ENCODE measurements at places on chromosomes 3 and 15.

- DNase-seq, result no peak
Observed at GRCh38 chr3:182067423-182067822, 355.7 kb downstream of the SOX2 start.

- DNase-seq, result no peak
Observed at GRCh38 chr3:56370991-56371775, 97.1 kb downstream of the ERC2 start.

DNA sequence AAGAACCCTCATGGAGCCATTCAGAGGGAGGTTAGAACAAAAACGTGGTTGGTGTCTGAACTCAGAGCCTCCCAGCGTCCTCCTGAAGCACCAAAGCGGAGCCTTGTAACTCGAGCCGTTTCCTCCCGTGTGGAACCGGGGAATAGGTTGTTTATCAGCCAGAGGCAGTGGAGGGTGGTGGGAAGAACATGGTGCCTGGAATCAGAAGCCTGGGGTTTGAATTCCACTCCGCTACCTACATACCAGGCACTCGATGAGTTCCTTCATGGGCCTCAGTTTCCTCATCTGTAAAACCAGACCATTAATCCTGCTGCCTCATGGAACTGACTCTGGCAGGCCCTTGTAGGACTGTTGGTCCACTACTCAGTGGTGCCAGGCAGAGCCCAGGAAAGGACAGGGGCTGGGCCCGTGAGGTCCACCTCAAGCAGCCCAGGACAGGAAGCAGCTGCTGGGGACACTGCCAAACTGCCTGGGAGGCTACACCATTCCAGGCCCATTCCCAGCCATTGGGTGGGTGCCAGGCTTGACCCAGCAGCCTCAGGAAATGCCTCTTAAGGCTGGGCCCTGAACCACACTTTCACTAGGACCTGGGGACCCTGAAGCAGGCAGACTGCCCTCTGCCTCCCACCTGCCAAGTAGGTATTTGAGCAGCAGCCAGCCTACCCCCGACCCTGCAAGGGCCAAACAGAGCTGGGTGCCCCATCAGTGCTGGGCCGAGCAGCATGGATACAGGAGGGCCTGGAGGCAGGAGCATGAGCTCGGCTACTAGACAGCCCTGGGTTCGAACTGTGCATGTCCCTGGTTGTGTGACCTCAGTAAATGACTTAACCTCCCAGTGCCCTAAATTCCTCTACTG lies 33.4 kb downstream of the PRKCD start:
- DNase-seq, result peak; percentile 16

DNA sequence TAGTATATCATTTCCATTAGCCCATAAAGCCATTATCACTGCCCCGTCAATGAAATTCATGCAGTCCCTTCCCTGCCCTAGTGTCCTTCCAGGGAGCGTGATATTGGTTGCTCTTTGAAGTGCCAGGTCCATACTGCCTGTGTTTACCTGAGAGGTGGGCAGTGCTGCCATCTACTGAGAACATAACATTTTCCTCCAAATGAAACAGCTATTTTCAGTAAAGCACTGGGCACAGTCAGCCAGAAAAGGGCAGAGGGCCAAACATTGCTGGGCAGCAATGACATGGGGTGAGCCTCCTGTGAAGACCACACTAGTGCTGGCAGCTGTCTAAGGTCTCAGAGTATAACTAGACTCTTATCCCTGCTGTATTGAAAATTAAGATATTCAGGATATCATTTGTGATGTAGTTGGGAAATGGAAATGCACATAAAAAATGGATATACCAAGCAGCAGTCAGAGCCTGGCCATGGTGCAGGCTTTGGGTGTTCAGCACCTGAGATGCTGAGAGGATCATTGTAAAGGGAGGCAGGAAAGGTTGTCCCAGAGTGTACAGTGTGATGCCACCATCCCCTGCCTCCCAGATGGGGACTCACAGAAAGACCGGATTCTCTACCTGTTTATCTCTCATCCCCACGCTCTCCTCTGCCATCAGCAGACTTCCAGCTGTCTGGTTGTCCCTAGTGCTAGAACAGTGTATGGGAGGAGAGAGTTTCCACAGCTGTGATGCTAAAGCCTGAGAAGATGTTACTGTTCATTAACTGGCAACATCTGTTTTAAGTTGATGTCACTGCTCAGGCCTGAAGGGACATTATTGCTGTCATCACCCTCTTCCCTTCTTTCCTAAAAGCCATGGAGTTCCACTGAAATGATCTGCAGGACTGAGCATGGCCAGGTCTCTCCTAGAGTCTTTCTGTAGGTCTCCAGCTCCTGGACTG lies 108.8 kb downstream of the ARNT2 start:
- DNase-seq, result no peak

- DNase-seq, result peak; percentile 46
Observed at GRCh38 chr3:140203510-140203909, 268.5 kb downstream of the CLSTN2 start.

DNA sequence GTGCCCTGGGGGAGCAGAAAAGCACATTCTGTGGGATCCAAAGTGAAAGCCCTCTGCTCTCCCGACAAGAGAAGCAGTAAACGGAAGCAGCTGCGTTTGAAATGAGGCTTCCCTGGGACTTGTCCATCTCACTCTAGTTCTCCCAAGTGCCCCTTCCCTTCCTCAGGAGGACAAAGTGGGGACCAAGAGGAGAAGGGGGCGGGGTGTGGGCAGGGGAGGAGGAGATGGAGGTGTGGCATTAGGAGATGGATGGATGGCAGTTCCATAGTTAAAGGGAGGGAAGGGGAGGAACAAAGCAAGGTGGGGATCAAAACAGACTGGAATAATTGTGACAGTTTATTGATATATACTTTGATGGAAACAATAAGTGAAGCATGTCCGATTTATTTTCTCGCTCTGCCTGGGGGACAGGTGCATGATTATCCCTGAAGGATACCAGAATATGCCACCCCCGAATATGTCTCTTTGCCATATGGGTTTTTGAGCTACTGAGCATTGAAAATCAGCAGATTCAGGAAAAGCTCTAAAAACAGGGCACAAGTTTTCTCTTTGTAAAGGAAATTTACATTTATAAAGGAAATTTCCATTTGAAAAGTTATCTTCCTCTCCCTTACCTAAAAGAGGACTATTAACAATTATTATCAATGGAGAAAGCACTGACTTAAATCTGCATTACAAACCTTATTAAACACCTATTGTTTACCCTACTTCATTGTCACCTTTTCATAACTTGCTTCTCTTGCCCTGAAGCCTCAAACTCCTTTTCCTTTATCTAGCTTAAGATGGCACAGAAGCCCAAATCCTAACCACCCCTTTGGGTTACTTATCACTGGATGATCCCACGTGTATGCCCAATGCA lies 58.9 kb upstream of the DAZL start:
- no peak for DNase-seq

Measured in NCI-H187 (cell line).